ENCODE measurements at places on chromosomes 2 and 18.

DNA sequence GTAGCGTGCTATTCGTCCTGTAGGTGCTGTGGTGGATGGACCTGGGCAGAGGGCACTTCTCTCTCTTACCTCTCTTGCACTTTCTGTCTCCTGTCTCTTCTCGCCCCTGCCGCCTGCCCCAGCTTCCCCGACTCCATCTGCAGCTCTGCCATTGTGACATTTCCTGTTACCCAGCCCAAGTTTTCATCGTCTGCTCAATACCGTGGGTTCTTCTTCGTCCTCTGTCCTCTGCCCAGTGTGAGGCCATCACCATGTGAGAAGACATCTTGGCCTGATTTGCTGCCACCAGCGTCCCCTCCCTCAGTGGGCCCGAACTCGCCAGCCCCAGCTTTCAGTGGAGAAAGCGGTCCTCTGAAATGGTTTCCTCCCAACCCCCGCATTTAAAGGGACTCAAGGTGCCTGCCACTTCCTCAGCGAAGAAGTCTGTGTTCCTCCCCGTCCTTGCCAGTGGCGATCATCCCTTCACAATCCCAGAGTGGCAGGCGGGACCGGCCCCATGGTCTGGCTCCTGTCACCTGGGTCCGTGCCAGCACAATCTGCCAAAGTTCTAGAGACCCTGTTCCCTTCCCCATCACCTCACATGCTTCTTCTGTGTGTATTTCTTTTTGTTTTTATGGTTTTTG lies 18.0 kb downstream of the TGOLN2 start:
- DNase-seq = peak; percentile 34

DNA sequence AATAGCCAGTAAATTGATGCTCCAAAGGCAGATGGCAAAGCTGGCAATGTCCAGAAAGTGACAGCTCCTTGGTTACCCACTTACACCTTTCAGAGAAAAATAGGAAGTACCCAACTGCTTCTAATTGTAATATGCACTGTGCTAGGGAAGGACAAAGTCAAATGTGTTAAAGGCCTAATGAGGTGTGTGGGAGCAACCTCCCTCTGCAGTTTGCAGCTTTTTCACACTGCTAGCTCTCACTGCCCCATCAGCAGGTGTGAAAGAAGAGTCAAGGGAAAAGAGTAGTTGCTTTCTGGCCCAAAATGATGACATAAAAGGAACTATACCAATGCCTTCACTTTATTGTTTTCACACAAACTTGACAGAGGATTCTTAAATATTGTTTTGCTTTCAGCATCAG lies 284.1 kb upstream of the SETBP1 start:
- DNase-seq = no peak

DNA sequence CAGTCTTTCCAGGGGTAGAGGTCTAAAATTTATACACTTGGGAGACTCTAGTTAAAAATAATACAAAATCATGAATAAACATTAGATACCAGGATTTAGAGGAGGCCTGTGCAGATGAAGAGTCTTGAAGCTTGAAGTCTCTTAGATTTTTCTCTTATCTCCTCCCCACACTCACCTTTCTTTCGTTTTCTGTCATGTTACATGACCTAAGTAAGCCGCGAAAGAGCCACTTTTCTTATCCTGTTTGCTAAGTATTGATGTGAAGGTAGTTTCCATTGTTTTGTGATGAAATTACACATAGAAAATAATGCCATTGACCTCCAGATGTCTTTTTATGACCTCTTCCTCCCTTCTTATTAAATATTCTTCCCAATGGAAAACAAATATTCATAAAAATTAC lies 367.8 kb downstream of the LRRTM1 start:
- no peak for DNase-seq

GRCh38 chr2:37659723-37660122 lies 11.7 kb downstream of the CDC42EP3 start:
- DNase-seq = no peak

DNA sequence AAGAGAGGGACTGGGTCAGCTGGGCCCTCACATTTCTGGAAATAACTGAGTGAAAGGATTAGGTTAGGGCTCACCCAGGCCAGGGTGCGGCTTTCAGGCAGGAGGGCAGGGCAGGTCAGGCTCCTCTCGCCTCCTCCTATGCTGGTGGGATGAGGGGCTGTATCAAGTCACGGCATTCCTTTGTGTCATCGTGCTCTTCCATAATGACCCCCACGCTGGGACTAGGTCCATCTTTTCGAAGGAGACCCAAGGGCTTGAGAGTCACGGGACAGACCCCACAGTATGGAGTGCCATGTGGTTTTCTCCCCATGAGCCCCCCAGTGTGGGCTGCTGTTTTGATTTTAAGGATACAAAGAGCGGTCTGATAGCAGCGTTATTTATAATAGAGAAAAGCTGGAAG lies 137.8 kb upstream of the COPS8 start:
- no peak for DNase-seq

DNA sequence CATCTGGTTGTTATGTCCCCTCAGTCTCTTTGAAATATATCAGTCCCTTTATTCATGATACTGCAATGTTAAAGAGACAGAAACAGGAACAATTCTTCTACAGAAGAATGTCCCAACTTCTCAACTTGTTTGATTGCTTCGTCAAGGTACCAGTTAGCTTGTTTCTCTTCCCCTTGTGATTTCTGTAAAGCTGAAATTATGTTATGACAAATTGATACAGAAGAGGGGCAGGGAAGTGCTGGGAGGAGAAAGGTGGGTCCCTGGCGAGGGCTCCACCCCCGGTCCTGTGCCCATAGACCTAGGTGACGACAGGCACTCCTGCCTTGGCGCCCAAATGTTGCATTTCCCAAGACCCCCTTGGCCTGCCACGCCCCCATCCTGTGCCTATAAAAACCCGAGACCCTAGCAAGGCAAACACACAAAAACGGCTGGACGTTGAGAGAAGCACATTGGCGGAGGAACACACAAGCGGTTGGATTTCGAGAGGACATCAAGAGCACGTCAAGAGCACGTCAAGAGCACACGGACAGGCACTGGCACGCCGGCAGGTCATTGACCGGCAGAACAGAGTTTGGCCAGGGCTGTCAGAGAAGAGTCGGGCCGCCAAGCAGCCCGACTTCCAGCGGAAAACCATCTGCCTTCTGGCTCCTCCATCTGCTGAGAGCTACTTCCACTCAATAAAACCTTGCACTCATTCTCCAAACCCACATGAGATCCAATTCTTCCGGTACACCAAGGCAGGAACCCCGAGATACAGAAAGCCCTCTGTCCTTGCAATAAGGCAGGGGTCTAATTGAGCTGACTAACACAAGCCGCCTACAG lies 11.5 kb upstream of the RTN4 start:
- DNase-seq = no peak

- no peak for DNase-seq
Measured at GRCh38 chr2:59413751-59414570, 1139.5 kb downstream of the BCL11A start.

- no peak for DNase-seq
Measured at GRCh38 chr2:222722327-222722946, 51.0 kb downstream of the MOGAT1 start.

DNA sequence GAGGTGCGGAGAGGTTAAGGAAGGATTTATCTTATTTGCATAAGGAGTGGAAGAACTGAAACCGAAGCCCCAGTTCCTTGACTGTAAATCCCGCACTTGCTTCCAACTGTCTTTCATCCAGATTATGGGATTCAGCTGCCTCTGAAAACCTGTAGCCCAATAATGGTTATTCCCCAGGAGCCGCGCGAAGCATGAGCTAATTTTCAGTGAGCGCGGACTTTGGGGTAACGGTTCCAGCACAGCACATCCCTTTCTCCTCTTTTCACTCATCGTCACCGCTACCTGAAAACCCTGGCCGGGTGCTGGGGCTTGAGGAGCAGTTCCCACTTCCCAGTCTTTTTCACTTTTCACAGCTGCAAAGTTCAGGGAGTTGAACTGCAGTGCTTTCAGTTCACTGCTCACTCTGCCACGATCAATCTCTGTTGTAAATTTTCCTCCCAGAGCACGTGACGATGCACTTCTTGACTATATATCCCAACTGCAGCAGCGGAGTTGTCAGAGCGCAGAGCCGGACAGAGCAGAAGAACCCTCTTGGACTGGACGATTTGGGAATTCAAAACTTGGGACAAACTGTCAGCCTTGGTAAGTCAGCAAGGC lies at the start of gene KCNE4:
Gene KCNE4, plus strand, starts transcription at position 498 of the 597 bp plus-strand sequence. CDS start 641 bp downstream, outside the sequence.
- DNase-seq = no peak

- no peak for DNase-seq
Measured at GRCh38 chr2:118307864-118308263, 219.6 kb downstream of the INSIG2 start.

- no peak for DNase-seq
Measured at GRCh38 chr2:65661980-65662653, 229.7 kb upstream of the SPRED2 start.

GRCh38 chr2:64338910-64339500 lies 115.0 kb upstream of the LGALSL start:
- DNase-seq = peak; percentile 25

- DNase-seq = no peak
Measured at GRCh38 chr18:45801416-45802004, 24.0 kb upstream of the SIGLEC15 start.

GRCh38 chr2:112947374-112947773 lies 30.4 kb upstream of the IL36G start:
- DNase-seq = no peak

DNA sequence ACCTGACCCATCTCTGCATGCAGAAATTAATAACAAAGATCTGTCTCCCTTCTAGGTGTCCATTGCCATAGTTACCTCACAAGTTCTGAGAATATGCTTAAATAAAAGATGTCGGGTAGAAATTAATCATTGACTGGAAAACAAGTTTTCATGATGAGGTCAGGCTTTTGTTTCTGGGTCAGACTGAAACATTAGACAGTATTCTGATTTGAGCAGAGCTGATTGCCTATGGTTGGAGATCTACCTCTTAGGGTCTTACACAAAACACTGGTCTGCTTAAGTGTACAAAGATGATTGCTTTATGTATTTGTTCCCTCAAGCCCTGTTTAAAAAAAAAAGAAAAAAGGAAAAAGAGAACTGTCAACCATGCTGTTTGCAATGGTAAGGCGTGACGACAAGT lies 956.4 kb downstream of the CPS1 start:
- DNase-seq = no peak

GRCh38 chr2:173159791-173160463 lies 84.3 kb downstream of the MAP3K20 start:
- DNase-seq = no peak

GRCh38 chr18:78818495-78818894 lies 161.1 kb upstream of the SALL3 start:
- no peak for DNase-seq

DNA sequence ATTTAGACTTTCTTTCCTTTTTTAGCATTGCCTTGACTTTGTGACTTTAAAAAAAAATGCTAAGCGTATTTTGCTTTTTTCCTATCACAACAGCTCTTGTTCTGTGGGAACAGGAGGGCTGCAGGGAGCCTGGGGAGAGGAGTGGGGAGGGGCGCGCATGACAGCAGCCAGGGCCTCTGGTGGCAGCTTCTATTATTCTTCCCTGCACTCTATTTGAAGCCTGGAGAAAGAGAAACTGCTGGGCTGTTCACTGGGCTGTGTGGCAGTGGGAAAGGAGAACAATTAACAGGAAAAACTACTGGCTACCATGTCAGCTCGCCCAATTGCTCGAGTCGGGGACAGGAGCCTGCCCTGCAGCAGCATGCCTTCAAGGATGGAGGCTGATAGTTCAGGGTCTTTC lies 119.0 kb upstream of the ZBTB14 start:
- no peak for DNase-seq

DNA sequence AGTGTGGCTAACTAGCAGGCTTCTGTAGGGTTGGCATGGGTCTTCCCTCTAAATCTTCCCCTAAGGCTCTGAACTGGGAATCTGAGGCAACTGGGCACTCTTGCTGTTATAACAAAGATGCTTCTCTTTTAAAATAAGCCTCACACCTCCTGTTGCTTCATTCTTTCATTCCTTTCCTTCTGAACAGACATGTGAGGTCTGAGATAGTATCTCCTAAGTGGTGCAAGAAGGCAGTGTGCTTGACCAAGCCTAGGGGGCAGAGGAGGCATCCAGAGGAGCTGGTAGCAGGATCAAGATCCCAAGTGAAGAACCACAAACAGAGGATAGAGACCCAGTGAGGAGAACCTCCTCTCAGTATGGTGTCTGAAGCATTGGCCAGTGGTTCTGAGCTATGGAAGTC lies 90.9 kb downstream of the TTC27 start:
- no peak for DNase-seq

GRCh38 chr2:46984642-46985476 lies 69.3 kb upstream of the MCFD2 start:
- peak; percentile 79 for DNase-seq

- DNase-seq = no peak
Measured at GRCh38 chr2:179764710-179765109, 96.7 kb downstream of the ZNF385B start.

GRCh38 chr2:41061356-41061755 lies 609.5 kb upstream of the SLC8A1 start:
- no peak for DNase-seq

DNA sequence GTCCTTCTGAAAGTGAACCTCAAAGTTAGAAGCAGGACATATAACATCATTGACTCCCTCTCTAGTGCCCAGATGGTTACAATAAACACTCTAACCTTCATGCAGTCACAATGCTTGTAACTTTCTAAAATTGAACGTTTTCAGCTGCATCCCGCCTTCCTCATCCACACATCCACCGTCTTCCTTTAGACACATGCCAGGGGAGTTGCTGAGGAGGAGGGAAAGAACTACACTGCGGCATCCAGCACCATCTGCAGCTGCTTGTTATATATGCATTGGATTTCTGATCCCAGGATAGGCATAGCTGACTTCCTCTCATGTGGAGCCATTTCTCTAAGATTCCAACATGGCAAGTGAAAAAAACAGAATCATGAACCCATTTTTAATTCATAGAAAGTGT lies 96.8 kb downstream of the FBXO15 start:
- DNase-seq = no peak

DNA sequence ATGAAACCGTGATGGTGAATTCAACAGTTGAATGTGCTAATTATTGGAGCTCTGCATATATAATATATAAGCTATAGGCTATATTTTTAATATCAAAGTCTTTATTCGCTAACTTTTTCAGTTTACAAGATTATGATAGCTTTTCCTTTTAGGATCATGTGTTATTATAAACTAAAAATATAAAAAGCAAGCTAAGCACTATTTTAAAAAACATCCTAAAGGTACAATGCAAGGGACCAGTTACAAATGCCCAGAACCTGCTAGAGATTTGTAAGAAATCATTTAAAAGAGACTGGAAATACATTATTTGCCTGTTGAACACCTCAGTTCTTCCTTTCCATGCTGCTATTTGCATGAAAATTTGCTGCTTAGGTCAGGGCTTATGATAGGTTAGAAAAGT lies 43.4 kb upstream of the EHBP1 start:
- no peak for DNase-seq

GRCh38 chr2:20766798-20767644 lies 55.9 kb downstream of the LDAH start:
- DNase-seq = no peak

- DNase-seq = no peak
Measured at GRCh38 chr2:164882276-164882675, 40.7 kb upstream of the COBLL1 start.

GRCh38 chr2:25041307-25041927 lies 459 bp upstream of the EFR3B start:
- DNase-seq = peak; percentile 45

GRCh38 chr18:76689646-76690264 lies 132.6 kb upstream of the ZNF236 start:
- DNase-seq = no peak

- no peak for DNase-seq
Measured at GRCh38 chr2:221102896-221103688, 469.0 kb downstream of the EPHA4 start.

GRCh38 chr2:200486529-200486928 lies 23.3 kb downstream of the KCTD18 start:
- no peak for DNase-seq

GRCh38 chr2:25301453-25302352 lies 40.0 kb downstream of the DNMT3A start:
- peak; percentile 90 for DNase-seq

GRCh38 chr2:101420623-101421022 lies 33.3 kb upstream of the CREG2 start:
- DNase-seq = no peak
